ENCODE measurements at places on chromosomes 6 and 20.

DNA sequence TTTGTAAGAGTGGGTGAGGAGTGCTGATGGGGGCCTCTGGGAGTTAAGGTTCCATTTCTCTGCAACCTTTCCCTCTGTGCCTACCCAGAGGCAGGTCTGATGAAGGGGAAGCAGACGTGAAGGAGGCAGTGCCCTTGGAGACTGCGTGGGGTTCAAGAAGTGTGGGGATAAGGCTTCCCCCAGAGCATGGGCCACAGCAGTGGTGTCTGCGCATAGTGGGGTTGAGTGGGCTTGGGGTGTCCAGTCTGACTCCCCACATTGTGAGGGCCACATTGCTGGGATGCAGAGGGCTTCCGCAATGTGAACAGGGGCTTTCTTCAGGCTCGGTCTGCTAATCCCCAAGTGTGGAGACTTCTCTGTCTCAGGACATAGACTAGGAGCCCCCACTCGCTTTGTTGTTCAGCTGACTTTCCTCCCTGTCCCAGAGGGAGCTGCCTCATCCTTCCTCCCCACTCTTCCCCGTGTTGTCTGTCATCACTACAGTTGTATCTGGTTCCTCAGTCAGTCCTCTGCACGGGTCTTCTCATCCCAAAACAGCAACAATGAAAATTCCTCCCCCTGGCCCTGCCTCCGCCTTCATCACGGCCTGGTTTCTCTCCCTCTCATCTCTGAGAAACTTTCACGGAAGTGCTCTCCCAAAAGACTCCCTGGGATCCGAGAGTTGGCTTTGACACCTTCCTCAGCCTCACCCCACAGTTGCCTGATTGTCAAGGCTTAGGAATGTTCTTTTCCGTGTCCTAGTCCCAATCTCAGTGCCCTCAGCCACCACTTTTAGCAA, 2.8 kb downstream of the EBF4 start:
- DNase-seq, result no peak

DNA sequence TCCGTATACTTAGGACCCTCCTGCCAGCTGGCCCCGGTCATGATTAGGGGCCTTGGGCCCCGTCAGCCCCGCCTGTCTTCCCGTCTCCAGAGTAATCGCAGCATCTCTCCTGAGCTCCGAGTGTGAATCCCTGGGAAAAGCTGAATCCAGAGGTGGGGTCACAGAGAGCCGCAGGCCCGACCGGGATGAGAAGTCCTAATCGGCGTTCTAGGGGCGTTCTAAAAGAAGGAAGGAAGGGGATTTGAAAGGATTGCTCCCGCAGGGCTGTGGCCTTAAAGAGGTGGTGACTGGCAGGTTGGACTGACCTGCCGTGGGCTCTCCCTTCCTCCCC, 371 bp downstream of the HMGN4 start:
- DNase-seq, result peak; percentile 35

DNA sequence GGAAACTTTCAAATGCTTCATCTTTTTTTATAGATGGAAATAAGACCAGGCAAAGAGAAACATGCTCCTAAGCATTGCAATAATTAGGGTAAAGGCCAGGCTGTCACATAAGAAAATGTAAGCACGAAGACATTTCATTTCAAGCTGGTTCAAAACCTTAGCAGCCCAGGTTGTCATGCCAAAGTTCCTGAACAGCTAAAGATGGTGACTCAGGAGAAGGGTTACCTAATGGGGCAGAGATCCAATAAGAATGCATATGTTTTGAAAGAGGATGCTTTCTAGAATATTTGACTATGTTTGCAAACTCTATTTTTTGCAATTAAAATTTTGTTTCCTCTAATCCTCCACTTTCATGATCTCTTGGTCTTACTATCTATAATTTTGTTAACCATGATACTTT, 65.6 kb upstream of the PHACTR2 start:
- no peak for DNase-seq

- no peak for DNase-seq
Observed at GRCh38 chr20:23697947-23698346, 9.1 kb upstream of the CST4 start.

DNA sequence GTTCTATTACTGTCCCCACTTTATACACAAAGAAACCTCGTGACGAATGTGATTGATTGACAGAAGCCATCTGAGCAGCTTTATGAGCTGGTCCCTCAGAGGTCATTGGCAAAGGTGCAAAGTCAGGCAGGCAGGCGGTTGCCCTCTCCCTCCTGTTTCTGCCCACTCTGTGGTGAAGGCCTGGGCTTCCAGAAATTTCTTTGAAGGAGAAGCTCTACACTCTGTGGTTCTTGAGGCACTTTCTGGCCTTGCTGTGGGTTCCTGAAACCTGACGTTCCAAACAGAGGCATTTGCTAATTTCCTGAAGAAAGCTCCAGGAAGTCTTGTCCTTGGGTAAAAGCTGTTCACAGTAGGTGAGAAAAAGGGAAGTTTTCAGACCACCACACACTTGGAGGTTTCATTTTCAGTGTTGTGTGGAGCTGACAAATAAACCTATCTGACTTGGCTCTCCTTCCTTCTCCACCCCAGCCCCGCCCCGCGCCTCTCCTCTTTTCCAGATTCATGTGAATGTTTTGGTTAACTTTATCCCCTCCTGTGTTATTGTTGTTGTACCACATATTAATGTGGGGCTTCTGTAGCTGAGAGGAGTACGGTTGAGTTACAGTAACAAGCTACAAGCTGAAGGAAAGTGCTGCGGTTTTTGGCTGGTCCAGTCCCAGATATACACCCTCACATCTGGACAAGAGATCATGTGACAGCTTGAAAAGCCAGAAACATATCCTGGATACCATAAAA, 274.1 kb downstream of the CLIC5 start:
- DNase-seq, result no peak

DNA sequence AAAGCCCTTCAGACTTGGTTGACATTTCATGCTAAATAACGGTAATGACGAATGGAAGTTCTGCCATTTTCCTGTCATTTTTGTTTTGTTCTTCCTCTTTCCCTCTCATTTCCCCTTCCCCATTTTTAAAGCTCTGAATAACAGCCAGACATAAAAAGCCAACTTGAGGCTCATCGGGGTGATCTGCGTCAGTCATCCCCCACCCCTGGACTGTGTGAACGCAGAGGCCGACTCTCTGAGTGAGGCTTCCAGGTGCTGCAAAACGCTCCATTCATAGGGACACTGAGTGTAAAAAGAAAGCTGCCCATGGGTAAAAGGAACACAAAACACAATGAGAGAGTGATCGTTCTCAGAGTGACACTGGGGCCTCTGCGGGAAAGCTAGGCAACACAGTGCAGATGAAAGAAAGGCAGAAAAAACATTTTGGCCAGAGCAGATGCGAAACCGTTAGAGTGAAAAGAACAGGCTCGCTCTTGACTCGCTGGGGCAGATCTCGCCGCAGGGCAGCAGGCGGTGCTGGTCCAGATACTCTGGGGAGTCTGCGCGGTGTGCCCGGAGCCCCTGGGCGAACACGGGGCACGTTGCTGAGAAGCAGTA, 684.8 kb downstream of the QKI start:
- no peak for DNase-seq

- peak; percentile 19 for DNase-seq
Observed at GRCh38 chr6:40963019-40963418, 76.0 kb downstream of the UNC5CL start.

- no peak for DNase-seq
Observed at GRCh38 chr20:24894488-24894887, 54.6 kb upstream of the CST7 start.

- DNase-seq, result no peak
Observed at GRCh38 chr6:89563866-89564265, 74.7 kb downstream of the LYRM2 start.
